ENCODE measurements at places on chromosomes 6 and 20. TPM values are rescaled to one million over a fixed set of nuclear protein-coding genes. Genes with fewer than 3 reads are reported as not detected.

PGC gene
- not detected for polyA plus RNA-seq

HDGFL1 gene
- polyA plus RNA-seq: not detected

TREML1 gene
- 3.2 TPM for polyA plus RNA-seq

- H3K4me1 ChIP-seq: no peaks in the 10 kb centered on the region
- H3K36me3 ChIP-seq: no peaks in the 10 kb centered on the region
- H3K4me3 ChIP-seq: no peak overlapping the region
- H3K27me3 ChIP-seq: no peaks in the 10 kb centered on the region
These were observed 32.6 kb downstream of the PSMF1 start for GRCh38 chr20:1150968-1151367.

GGTLC1 gene
- polyA plus RNA-seq: not detected

EPPIN gene
- polyA plus RNA-seq: not detected

PLG gene
- 0.77 TPM for polyA plus RNA-seq

CST4 gene
- not detected for polyA plus RNA-seq

DNA sequence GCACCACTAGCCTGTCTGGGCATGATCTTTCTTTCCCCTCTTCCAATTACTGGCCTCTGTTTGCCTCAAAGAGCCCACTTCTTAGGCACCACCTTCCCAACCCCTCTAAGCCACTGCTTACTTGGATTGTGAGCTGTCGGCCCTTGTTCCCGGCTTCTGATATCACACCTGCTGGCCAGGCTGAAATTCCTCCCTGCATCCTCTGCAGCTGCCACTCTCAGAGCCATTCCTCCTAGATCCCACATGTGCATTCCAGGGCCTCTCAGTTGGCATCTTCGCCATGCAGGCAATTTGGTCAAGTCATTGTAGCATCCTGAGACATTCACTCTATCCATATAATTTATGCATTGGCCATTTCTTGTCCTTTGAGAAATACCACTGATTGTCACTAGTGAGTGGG, 135.9 kb downstream of the OLIG3 start:
- no peaks in the 10 kb centered on the region for H3K27me3 ChIP-seq
- H3K36me3 ChIP-seq: no peaks in the 10 kb centered on the region
- no peaks in the 10 kb centered on the region for H3K4me1 ChIP-seq
- H3K27ac ChIP-seq: no peak overlapping the region
- no peak for DNase-seq

GRCh38 chr6:16058201-16058928, 70.5 kb upstream of the MYLIP start:
- no peak overlapping the region for H3K4me3 ChIP-seq
- H3K27me3 ChIP-seq: no peaks in the 10 kb centered on the region
- DNase-seq: peak; percentile 42
- H3K4me1 ChIP-seq: peaks cover 9% of the 10 kb centered on the region
- no peaks in the 10 kb centered on the region for H3K36me3 ChIP-seq

DNA sequence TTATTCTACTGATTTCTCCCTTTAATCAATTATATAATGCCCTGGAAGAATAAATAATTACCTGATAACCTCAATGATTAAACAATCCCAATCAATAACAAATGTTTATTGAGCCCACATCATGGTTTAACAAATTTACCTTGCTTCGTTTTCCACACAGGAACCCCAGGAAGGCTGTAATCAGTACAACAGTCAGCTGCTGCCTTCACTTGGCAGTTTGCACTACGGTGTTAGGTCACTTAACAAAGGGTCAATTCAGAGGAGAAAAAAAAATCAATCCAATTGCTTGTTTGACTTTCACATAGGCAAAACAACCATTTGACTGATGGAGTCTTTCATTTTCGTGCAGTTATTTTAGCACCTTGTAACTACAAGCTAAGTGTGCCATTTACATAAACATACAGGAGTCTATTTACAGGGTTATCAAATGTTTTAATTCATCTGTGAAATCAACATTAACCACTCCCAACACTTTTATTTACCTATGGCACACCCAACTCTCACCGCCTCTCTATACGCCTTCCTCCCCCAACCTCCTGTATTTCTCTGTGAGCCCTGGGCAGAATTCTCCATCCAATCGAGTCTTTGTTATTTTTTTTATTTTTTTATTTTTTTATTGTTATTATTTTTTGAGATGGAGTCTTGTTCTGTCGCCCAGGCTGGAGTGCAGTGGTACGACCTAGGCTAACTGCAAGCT, 140.4 kb upstream of the TAB2 start:
- no peak overlapping the region for H3K27ac ChIP-seq
- no peak overlapping the region for H3K4me3 ChIP-seq
- no peaks in the 10 kb centered on the region for H3K4me1 ChIP-seq
- H3K27me3 ChIP-seq: no peaks in the 10 kb centered on the region
- no peak for DNase-seq

- H3K27ac ChIP-seq: no peak overlapping the region
- H3K4me1 ChIP-seq: no peaks in the 10 kb centered on the region
These were observed 135.9 kb downstream of the AGPAT4 start for GRCh38 chr6:161137839-161138542.

- no peak overlapping the region for H3K27ac ChIP-seq
- H3K4me1 ChIP-seq: no peaks in the 10 kb centered on the region
These were observed 195.0 kb upstream of the CEP162 start for GRCh38 chr6:84422380-84422968.

GRCh38 chr6:101517632-101518031, 124.1 kb downstream of the GRIK2 start:
- no peak for DNase-seq
- no peaks in the 10 kb centered on the region for H3K4me1 ChIP-seq
- no peaks in the 10 kb centered on the region for H3K27me3 ChIP-seq

GRCh38 chr6:169023161-169023874, 230.3 kb downstream of the THBS2 start:
- H3K27ac ChIP-seq: no peak overlapping the region
- no peaks in the 10 kb centered on the region for H3K36me3 ChIP-seq
- no peak overlapping the region for H3K4me3 ChIP-seq
- H3K27me3 ChIP-seq: no peaks in the 10 kb centered on the region
- H3K4me1 ChIP-seq: no peaks in the 10 kb centered on the region

OPRL1 gene
- 0.24 TPM for polyA plus RNA-seq

MACROD2 gene
- 4.2 TPM for polyA plus RNA-seq

GRCh38 chr6:3019749-3020320, 20.1 kb downstream of the NQO2 start:
- peaks cover 42% of the 10 kb centered on the region for H3K36me3 ChIP-seq
- no peaks in the 10 kb centered on the region for H3K27me3 ChIP-seq

GRCh38 chr6:154502553-154502952, 7.9 kb downstream of the CNKSR3 start:
- H3K4me1 ChIP-seq: no peaks in the 10 kb centered on the region
- H3K27me3 ChIP-seq: no peaks in the 10 kb centered on the region
- H3K4me3 ChIP-seq: no peak overlapping the region
- no peak overlapping the region for H3K27ac ChIP-seq

DNA sequence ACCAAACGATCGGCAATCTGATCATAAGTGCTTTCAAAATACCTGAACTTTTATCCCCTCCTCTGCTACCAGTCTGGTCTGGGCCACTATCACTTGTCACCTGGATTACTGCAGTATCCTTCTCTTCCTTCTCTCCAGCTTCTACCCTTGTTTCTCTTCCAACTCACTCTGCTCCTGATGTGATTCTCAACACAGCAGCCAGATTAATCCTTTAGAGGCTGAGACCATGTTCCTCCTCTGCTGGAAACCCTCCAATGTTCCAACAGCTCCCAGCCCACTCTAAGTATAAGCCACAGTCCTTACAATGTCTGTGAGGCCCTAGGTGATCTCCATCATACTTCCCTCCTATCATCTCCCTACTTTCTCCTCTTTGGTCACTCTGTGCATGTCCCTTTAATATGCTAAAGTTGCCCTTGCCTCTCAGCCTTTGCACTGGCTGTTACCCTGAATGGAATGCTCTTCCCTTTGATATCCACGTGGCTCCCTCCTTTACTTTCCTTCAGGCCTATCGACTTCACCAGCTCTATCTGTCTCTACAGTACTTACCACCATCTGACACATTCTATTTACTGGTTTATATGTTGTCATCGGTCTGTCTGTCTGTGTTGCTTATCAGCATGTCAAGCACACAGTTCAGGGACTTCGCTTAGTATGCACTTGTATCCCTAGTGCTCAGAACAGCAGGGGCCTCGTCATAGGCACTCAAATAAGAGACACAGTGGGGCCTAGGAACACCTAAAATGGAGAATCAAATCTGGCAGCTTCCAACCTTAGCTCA, 35.0 kb upstream of the RNF24 start:
- no peaks in the 10 kb centered on the region for H3K4me1 ChIP-seq
- H3K36me3 ChIP-seq: no peaks in the 10 kb centered on the region
- no peak overlapping the region for H3K27ac ChIP-seq
- H3K4me3 ChIP-seq: no peak overlapping the region

ARFGEF3 gene
- 3.3 TPM for polyA plus RNA-seq

CPXM1 gene
- polyA plus RNA-seq: 10.5 TPM

DNA sequence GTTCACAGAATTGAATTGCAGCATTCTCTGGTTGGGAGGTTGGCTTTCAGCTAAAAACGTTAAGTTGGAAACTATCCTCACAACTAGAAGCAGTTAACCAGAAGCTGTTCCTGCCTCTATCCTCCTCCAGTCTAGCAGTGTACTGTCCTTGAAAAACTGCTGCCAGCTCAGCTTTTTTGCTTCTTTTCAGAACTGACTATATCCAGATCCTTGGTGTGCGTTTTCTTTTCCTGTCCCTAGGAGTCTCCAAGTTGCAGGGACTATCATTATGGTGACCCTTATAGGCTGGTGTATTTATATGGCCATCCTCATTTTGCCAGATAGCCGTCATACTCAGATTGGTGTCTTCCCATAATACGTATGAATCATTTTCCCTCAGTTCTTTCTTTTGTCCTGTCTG, 5.5 kb downstream of the ITCH start:
- peaks cover 27% of the 10 kb centered on the region for H3K36me3 ChIP-seq
- no peak for DNase-seq
- peak overlapping the region; percentile 19 for H3K27ac ChIP-seq
- H3K4me3 ChIP-seq: no peak overlapping the region
- no peaks in the 10 kb centered on the region for H3K27me3 ChIP-seq

EPB41L2 gene
- 47.9 TPM for polyA plus RNA-seq

HSPA1A gene
- 48.5 TPM for polyA plus RNA-seq

DNA sequence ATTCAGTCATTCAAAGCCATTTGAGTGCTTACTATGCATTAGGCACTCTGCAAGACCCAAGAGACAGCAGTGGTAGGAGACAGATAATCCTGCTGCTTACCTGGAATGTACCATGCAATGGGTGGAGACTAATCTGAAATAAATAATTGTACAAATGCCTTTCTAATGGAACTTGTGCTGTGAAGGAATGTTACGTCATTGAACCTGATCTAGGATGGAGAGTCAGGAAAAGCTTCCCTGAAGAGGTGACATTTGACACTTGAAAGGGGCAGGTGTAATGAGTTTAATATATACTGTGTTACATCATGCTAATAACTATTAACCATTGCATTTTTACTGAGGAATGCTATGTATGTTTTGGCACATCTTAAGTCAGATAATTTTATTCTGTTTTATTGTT, 491.0 kb upstream of the FLRT3 start:
- no peak for DNase-seq
- no peak overlapping the region for H3K27ac ChIP-seq
- no peak overlapping the region for H3K4me3 ChIP-seq

CDSN gene
- polyA plus RNA-seq: 0.03 TPM

DNA sequence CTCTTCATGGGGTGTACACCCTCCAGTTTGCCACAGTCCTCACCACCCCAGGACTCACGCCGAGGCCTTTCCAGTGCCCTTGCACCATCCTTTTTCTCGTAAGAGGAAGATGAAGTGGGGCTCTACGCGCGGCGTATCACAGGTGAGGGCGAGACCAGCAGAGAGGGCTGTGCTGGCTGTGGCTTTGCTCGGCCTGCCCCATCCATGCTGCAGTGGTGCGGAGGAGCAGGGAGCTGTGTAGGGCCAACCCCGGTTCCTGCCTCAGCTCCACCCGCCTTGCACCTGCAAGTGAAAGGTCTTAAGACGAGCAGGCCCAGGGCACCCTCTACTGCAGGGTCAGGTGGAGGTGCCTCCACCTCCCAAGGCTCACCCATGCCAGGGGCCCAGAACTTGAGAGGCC, 24.1 kb downstream of the RBCK1 start:
- no peak overlapping the region for H3K4me3 ChIP-seq
- peaks cover 71% of the 10 kb centered on the region for H3K36me3 ChIP-seq
- no peak overlapping the region for H3K27ac ChIP-seq

- no peaks in the 10 kb centered on the region for H3K36me3 ChIP-seq
- H3K27ac ChIP-seq: no peak overlapping the region
- H3K4me1 ChIP-seq: no peaks in the 10 kb centered on the region
- H3K4me3 ChIP-seq: no peak overlapping the region
These were observed 5.0 kb upstream of the HSPA12B start for GRCh38 chr20:3727401-3728021.

DNA sequence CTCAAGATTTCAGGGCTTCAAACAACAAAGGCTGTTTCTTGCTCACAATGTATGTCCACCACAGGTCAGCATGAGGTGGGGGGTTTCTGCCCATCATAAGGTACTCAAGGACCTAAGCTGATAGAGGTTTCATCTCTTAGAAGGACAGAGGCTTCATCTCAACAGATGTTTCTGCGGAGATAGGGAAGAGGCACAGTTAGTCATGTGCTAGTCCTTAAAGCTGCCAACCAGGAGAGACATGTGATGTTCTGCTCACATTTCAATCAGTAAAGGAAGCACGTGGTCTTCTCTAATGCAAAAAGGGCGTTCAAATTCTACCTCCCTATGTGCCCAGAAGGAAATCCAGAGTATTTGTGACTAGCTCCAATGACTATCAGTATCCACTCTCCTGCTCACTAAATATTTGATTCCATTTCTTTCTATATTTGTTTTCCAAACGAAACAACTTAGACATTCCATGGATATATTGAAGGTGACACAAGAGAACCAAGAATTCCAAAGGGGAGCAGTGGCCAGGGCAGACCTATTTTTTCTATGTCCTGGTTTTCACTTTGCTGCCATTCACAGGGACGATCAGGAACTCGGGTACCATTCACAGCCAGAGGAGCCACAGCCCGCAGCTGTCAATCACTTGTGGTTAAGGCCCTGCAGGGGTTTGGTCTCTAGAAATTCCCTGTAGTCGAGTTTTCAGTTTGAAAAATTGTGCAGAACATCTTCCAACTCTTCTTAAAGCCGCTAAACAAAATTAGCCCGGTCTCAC, 173.2 kb upstream of the FOXA2 start:
- no peak for DNase-seq
- no peak overlapping the region for H3K27ac ChIP-seq
- H3K36me3 ChIP-seq: no peaks in the 10 kb centered on the region
